ENCODE measurements at places on chromosomes 16 and 17.

DNA sequence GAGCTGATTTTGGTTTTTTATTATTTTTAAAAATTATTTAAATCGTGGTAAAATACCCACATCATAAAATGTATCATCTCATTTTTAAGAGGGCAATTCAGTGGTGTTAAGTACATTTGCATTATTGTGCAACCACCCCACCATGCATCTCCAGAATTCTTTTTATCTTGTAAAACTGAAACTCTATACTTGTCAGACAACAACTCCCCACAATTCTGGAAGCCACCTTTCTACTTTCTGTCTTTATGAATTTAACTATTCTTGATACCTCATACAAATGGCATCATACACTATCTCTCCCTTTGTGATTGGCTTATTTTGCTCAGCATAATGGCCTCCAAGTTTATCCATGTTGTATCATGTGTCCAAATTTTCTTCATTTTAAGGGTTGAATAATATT is 97.9 kb downstream of the HS3ST3B1 start:
- no peak for DNase-seq

- DNase-seq = no peak
Measured at GRCh38 chr16:54873071-54873470, 57.6 kb upstream of the IRX5 start.

DNA sequence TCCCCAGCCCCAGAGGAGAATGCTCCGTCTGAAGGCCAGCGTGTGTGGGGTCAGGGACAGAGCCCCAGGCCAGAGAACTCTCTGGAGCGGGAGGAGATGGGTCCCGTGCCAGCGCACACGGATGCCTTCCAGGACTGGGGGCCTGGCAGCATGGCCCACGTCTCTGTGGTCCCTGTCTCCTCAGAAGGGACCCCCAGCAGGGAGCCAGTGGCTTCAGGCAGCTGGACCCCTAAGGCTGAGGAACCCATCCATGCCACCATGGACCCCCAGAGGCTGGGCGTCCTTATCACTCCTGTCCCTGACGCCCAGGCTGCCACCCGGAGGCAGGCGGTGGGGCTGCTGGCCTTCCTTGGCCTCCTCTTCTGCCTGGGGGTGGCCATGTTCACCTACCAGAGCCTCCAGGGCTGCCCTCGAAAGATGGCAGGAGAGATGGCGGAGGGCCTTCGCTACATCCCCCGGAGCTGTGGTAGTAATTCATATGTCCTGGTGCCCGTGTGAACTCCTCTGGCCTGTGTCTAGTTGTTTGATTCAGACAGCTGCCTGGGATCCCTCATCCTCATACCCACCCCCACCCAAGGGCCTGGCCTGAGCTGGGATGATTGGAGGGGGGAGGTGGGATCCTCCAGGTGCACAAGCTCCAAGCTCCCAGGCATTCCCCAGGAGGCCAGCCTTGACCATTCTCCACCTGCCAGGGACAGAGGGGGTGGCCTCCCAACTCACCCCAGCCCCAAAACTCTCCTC is 10.4 kb downstream of the CX3CL1 start:
- DNase-seq = no peak

DNA sequence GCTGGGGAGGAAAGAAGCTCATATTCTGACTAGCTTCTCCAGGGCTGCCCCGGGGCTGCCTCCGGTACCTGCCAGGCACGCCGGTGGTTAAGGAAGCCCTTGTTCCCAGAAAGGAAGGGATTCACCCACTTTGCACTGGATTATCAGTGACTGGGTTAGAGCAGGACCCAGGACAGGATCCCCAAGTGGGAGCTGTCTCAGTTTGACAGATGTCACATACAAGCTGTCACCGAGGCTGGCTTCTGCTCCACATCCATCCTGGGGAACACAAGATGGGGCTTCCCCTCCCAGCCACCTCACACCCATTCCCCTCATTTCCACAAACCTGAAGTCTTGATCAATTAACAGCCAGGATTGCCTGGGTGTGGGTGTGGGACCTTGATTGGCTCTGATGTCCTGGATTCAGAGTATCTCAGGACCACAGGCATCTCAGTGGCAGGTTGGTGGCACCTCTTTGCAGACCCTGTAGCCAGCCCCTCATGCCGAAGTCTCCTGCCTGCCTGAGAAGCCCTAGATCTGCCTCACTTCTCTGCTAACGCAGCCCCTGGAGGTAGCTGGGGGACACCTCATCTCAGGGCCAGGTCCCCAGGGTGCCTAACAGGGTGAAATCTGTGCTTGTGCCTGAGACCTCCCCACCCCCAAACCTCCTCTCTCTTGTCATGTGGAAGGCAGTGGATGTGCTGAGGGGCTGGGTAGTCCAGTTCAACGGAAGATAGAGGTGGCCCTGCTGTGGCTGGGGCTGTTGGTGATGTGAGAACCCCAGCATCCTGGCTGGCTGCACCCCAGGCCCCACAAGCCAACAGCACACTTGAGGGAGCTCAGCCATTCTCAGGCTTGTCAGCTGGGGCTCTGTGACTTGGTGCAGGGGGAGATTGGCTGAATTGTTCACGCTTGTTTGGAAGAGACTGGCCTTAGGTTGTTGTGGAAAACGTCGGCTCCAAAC is 1.4 kb downstream of the CACNG5 start:
- no peak for DNase-seq

DNA sequence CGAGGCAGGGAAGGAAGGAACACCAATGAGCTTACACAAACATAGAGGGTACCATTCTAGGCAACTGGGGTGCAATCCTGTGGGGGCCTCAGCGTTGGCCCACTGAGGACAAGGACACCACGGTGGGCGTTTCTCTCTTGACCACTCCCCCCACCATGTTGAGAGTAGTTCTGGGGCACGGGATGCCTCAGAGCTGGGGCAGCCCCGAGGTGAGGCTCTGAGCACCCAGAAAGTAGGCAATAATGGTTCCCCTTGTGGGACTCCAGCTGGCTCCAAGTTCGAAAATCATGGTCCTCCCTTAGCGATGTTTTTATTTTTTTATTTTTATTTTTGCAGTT is 5.1 kb downstream of the PRSS21 start:
- no peak for DNase-seq

DNA sequence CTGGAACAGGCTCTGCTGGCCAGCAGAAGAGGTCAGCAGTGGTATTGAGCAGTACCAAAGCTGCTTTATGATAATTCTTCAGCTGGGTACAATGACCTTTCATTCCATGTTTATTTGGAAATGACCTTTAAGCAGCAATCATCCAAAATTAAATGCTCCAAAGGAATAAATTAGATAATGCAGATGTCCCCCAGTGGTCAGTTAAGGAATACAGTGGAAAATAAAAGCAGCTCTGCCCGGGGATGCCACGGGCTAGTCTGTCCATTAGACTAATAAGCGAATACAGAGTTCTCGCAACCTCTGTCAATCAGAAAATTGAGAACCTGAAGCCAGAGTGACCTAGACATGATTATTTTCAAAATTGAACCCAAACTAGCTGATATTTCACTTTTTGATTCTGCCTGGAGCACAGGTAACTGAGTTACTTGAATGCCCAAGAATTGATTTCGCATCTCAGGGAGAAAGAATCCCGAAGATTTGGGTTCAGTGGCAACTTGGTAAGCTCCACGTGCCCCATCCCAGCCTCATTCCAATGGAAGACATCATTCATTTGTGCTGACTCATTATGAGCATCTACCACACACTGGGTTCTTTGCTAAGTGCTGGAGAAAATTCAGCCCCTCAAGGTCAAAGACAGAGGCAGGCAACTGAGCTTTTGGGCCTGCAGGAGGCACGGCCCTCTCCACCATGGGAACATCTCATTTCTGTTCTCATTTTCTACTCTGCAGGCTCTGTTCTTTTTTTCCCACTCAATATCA is 34.4 kb upstream of the SLC39A11 start:
- DNase-seq = no peak

DNA sequence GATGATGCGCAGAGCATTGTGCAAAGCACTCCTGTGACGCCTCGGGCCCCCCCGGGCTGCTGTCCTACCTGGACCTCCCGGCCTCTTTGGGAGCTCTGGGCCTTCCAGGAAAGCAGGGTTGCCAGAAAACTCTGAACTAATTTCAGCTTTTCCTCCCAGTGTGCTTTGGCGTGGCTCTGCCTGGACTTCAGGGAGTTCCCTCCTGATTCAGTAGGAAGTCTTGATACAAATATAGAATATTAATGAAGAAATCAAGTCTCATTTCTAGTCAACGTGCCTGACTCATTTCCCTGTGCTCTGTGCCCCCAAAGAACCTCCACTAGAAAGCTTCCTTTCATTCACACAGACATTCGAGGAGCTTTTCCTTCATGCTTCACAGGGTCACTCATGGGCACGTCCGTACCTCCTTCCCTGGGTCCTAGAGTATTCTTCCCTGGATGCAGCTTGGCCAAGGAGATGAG is 84.0 kb upstream of the NOL11 start:
- no peak for DNase-seq

DNA sequence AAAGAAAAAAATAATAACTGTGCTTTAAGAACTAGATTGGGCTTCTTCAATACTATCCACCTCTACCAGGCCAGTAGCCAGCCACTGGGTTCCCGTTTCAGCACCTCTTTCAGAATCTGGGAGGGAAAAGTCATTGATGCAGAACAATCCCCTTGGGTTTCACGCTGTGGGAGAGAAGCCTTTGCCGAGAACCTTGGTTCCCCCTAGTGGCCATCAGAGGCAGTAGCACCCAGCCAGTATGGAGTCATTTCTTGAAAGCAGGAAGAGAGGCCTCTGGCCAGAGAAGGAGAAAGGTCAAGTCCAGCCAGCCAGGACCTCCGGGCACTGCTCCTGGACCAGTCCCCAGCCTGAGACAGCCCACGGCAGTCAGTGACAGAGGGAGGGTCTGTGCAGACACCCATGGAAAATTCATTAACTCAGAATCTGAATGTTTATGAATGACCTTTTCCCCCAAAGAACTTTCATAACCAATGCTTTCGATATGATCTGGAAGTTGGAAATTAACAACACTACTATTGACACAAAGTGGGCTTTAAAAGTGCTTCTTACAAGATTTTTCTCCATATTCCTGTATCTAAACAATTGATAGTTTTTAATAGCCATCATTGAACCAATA is 51.2 kb upstream of the CDH5 start:
- peak; percentile 11 for DNase-seq

DNA sequence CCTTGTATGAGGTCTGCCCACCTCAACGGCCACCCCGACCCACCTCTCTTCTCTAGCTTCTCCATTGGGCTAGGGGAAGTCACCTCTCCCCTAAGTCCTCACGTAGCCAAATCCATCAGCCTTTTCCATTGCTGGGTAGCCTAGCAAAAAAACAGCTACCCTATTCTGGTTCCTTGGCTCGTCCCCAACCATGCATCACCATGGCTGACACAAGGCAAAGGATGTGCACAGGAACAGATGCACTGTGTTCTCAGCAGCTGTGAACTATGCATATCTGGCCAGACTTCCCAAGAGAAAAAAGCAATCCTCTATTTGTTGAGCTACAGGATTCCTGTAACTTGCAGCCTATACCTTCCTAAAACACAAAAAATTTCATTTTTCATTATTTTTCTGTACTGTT is 22.0 kb upstream of the FLCN start:
- DNase-seq = no peak

- DNase-seq = no peak
Measured at GRCh38 chr17:65583921-65584603, 22.6 kb upstream of the AXIN2 start.

DNA sequence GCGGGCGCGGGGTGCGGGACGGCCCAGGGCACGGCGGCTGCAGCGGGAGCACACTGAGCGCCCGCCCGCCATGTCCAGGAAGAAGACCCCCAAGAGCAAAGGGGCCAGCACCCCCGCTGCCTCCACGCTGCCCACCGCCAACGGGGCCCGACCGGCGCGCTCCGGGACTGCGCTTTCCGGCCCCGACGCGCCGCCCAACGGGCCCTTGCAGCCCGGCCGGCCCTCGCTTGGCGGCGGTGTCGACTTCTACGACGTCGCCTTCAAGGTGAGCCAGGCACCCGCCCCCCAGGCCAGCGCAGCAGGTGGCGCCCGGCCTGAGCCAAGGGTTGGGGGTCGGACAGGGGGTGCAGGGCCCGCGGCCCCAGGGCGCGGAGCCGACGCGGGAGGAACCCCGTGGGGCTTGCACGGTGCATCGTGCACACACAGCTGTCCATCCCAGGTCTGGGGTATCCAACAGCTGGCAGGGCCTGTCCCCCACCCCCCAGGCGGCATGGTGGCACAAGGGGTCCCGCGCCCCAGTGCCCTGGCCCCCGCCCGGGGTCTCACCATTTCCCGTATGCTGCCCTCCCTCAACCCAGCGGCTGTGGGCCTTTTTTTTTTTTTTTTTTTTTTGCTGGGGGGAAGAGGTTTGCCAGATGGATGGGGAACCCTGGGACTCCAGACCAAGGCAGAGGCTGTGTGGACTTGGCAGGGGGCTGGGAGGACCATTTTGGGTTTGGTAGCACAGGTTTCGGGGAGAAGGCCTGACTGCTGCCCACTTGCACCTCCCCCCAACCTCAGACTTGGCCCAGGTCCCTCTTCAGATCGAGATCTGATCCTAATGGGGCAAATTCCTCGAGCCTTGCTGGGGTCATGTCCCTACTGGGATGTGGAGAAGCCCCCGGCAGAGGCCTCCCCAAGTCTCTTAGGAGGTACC is 547 bp downstream of the RAB26 start:
- no peak for DNase-seq

DNA sequence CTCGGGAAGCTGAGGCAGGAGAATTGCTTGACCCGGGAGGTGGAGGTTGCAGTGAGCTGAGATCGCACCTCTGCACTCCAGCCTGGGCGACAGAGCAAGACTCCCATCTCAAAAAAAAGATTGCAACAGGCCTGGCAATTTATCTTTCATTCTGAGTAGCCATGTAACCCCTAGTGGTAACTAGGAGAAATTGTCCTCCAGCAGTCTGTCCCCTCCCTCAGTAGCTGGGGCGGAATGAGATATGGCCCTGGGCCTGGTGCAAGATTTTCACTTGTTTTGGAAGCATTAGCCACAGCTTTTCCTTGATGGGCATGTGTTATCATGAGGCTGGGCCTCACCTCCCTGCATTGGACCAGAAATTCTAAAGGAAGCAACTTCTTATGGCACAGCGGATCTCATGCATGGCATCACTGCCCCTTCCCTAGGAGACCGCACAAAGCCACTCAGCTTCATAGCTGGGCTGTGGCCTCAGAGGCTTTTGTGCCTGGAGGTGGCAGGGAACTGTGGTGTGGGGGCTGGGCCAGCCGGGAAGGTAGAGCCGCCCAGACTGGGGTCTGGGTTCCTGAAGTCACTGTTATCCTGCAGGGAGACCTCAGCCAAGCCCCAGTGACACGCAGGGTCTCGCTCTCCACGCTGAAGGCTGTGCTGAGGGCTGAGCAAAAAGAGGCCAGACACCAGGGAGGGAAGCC is 13.4 kb downstream of the NATD1 start:
- DNase-seq = no peak

DNA sequence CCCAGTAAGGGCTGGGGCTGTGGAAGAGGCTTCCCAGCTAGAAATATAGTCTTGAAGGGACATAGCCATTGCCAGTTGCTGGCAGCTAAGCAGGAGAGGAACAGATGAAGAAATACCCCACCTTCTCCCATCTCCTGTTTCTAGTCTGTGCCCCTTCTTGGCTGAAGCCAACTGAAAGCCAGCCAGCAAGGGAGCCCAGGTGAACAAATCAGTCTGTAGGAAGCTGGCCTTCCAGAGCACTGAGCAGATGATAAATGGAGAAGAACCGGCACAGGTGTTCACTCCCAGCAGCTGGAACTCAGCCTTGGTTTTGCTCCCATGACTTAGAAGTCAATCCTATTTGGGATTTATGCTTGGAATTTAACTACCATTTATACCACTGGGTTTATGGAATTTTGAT is 69.2 kb upstream of the DHX40 start:
- no peak for DNase-seq
